ENCODE measurements at places on chromosomes 13 and 19.

GRCh38 chr13:110942248-110942981 lies 27.5 kb upstream of the ANKRD10 start:
- no peak for DNase-seq

- DNase-seq, result no peak
These were observed 127.9 kb downstream of the DLEU7 start for GRCh38 chr13:50715402-50716146.

- DNase-seq, result no peak
These were observed 14.4 kb upstream of the WDR88 start for GRCh38 chr19:33117501-33117900.

DNA sequence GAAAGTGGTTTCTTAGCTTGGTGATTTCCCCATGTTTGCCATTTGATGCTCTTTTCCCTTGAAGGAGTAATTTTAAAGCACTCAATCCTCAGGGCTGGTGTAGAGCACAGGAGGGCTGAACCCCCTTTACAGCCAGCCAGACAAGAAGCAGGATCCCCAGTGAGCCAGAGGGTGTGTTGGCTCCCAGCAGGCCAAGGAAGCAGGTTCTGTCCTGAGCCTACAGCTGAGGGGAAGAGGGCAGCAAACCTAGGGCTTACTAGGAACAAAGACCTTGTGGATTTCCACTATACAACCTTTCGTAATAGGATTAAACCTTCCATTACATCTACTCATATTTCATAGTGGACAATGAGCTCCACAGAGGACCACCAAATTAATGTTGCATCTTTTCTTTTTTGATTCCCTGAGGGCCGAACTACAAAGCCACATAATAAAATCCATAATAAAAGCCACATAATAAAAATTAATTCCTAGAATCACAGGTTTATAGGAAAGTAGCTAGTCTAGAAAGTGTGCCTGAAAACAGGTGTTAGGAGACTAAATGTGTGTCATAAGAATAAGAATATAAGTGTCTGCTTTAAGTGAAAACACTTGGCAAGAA lies 300.2 kb downstream of the DCLK1 start:
- no peak for DNase-seq
